ENCODE measurements at places on chromosomes 2 and 18.

GRCh38 chr2:235501673-235502031 lies 7.8 kb downstream of the AGAP1 start:
- no peak for DNase-seq

GRCh38 chr2:118858485-118859156 lies 11.2 kb upstream of the EN1 start:
- DNase-seq = no peak

DNA sequence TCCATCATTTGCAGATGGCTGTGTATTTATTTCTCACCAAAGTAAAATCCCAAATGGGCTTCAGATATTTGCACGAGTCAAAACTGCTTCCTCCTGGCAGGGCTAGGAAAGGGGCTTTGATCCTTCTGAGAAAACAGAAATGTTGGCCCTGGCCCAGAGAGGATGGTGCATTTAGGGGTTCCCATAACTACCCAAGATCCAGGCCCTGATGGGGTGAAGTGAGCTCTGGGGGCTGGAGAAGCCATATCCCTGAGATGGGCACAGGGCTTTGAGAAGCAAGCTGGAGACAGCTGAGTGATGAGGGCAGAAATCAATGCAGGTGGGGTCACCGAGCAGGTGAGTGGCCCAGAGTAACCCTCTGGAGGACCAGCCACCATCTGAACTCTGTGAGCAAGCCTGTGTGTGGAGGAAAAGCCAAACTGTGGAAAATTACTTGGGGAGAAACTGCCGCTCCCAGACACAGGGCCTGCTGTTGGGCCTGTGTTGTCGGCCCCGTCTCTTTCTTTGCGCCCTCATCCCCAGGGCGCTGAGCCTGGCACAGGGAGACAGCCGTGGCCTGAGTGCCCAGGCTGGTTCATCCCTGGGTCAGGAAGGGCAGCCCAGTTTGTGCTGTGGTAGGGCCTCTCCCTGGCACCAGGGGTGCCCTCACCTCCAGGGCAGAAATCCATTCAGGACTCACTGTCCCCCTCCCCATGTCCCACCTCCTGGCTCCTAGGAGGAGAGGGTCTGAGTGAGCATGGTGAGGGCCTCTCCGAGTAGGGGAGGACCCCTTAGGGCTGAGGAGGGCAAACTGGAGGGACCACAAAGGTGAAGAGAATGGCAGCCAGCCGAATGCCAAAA lies 167.8 kb upstream of the HAAO start:
- DNase-seq = no peak

- no peak for DNase-seq
Measured at GRCh38 chr2:43475137-43475846, 120.5 kb downstream of the THADA start.

Measured in central memory CD4-positive, alpha-beta T cell (primary cell).